ENCODE measurements at places on chromosomes 2 and 18. TPM values are rescaled to one million over a fixed set of nuclear protein-coding genes. Genes with fewer than 3 reads are reported as not detected.

GRCh38 chr2:217482056-217482710 is 520.6 kb downstream of the TNS1 start:
- DNase-seq, result no peak

DNA sequence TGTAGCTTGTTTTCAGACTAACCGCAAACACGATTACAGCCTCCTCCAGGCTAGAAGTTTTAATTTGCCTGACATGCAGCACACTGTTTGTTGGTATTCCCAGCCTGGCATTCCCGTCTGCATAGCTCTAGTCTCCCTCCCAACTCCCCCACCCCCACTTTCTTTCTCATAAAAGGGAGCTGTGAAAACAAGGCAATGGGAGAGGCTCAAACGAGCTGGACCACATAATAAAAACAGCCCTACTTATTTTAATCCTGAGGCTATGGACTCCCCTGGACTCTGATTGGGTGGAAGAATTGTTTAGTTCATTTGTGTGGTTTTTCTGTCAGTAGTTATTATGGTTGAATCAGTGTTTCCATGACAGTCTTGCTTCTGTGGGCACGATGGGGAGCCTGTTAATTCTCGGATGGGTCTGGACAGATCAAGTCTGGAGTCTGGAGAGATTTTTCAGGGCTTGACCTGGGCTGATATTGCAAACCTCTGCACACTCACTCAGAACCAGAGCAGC is 1.2 kb downstream of the STON1 start:
- DNase-seq, result no peak

GRCh38 chr18:9684881-9685614 is 23.1 kb upstream of the RAB31 start:
- DNase-seq, result no peak

DNA sequence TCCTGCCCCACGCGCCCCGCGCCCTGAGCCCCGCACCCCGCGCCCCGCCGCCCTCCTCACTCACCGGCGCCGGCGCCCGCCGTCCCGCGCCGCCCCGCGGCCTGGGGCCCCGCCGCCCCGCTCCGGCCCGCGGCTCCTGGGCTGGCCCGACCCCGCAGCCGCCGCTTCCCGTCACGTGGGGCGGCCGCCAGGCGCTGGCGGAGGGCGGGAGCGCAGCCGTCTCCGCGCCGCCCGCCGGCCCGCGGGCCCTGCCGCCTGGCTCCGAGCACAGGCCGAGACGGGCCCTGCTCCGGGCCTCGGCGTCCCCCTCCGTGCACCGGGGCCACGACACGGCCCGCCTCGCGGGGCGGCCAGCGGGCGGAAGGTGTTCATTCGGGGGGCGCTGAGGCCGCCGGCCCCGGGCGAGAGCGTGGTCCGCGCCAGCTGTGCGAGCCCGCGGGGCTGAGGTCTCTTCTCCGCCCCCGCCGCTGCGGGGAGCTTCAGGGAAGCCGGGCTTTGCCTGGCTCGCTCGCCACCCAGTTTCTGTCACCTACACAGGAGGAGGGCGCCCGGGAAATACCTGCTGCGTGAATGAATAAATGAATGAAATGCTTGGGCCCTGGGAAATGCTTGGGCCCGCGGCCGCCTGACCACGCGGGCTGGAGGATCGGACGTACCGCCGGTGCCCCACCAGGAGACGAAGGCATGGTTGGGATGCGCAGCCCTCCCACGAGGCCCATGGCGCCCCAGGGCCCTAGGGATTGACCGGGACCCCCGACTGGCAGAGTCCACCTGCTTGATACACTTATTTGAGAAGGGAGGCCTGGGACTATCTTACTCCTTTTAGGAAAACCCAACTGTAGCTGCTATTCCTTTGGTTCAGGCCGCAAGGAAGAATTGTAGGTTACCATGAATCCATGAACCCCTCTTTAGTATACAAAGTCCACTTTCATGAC is at the start of gene TGFBRAP1:
Gene TGFBRAP1 (minus strand): TSS at position 175 of the 935 bp plus-strand sequence. CDS start 21,434 bp downstream, outside the sequence.
- peak; percentile 42 for DNase-seq

DNA sequence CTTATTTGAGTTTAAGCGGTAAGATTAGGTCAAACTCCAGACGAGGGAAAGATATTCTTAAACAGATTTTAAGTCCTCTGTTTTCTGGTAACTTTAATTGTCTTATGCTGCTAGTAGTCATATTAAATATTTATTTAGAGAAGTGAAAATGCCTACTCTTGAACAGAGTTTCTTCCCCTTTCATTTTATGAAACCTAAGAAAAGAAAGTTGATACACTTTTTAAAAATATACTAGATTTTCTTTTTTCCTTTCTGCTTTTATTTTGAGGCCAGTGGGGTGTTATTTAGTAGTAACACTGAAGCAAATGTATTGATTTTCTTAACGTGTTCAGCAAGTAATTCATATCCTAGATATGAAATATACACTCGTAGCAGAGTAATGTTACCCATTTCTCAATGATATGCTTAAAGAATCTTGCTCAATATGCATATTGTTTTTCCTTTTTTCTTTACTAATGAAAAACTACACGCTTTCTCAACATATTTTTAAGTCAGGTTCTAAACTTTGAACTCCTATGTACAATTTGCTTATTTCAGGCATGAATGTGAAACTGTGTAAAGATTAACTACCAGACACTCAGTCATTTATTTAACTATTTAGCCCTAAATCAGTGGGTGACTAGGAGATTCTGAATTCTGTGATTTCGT is 691 bp downstream of the KYNU start:
- no peak for DNase-seq

- no peak for DNase-seq
These were observed 2.0 kb upstream of the ANKRD62 start for GRCh38 chr18:12091538-12092141.

DNA sequence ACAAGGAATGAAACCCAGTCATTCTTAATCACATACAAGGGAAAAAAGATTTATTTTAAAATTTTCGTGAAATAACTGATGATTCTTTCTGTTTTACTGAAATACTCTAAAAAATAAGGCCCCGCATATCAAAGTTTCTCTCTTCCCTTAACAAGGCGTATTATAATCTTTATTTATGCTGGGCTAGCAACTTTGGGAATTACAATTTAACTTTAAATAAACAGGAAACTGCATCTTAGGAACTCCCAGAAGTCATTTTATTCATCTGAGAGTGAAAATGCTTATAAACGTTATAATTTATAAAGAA is 166.7 kb downstream of the TCF4 start:
- no peak for DNase-seq

DNA sequence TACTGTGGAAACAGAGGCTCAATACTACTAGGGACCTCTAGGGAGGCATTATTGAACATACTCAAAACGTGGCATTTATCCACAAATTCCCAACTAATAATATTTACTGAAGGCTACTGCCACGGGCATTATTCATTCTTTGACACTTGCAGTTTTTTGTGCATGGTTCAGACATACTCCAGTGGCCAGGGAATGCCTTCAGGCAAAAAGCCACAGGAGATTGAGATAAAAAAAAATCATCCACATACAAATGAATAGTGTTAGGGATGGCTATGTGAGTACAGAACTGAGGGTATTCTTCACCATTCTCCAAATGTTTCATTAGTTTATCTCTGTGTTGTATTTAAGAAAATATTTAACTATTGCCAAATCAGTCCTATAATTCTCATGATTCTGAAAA is 974.9 kb upstream of the PIK3C3 start:
- DNase-seq, result no peak

GRCh38 chr18:58314284-58314683 is 270.3 kb downstream of the NEDD4L start:
- peak; percentile 66 for DNase-seq

DNA sequence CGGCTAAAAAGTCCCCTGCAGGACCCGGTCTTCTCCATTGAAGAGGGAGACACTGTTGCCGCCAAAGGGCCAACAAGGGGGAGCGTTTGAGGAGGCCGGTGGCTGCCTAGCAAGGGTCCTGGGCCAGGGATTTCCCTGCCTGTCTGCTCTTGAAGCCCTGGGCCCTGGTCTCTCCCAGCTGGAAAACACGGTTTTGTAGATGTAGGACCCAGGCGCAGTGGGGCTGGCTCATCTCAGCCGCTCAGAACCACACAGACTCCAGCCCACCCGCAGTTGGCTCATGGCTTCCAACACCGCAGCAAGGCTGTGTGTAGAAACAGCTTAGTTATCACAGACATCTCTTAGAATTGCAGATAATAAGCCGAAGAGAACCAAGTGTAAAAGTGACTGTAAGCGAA is 57.1 kb upstream of the TWIST2 start:
- DNase-seq, result no peak

DNA sequence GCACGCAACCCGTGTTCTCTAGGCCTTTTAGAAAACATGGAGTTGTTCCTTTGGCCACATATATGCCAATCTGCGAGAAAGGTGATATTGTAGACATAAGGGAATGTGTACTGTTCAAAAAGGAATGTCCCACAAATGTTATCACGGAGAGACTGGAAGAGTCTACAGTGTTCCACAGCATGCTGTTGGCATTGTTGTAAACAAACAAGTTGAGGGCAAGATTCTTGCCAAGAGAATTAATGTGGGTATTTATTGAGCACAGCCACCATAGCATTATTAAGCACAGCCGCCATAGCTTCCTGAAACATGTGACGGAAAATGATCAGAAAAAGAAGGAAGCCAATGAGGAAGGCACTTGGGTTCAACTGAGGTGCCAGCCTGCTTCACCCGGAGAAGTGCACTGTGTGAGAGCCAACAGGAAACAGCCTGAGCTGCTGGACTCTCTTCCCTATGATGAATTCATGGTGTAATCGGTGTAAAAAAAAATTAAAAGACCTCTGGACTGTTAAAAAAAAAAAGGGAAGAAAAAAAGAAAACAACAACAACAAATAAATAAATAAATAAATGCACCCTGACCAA is 29.0 kb upstream of the REL start:
- DNase-seq, result no peak

DNA sequence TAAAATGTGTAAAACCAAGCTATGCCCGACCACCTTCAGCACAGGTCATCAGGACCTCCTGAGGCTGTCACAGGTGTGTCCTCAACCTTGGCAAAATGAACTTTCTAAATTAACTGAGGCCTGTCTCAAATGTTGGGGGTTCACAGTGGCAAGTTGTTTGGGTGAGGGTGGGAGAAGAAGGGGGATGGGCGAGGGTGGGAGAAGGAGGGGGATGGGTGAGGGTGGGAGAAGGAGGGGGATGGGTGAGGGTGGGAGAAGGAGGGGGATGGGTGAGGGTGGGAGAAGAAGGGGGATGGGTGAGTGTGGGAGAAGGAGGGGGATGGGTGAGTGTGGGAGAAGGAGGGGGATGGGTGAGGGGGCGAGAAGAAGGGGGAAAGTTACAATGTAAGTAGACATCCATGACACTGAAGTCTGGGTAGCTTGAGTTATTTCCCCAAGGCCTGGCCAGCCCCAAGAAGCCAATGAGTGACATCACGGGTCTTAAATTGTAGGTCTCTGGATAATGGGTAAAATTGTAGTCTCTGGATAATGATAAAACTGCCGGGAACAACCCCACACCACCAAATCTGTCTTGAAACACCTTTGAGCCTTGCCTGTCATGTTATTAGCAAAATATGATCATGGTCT is 56.3 kb downstream of the TIMM21 start:
- DNase-seq, result no peak

- DNase-seq, result no peak
These were observed 6.7 kb downstream of the LAPTM4A start for GRCh38 chr2:20044778-20045177.

DNA sequence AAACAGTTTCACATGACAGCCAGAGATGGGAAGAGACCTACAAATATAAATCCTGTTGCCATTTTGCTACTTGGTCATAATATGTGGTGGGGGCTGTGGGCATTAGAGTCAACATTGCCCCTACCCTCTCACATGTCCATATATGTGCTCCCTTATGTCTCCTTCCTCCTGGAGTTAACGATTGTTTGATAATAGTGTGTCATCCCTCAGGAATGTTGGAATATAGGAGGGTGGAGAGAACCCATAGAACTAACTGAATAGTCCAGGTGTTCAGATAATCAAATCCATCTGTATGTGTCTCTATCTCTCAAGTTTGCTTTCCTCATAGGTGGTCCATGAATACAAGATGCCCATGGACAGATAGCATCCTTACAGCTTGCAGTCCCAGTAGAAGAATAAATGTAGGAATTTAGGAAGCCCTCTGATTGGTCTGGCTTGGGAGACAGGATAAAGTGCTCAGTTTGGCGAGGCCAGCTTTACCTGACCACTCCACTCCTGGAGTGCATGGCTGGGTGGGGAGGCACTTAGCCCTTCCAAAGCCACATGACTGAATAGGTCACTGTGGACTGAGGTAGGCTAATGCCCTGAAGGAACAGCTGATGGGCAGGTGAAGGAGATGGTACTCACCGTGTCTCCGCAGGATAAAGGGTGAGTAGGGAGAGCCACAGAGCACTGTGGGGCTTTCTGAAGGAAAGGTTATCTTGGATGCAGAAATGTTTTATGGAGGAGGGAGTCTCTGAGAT is 166.9 kb downstream of the CDCA7 start:
- DNase-seq, result no peak

GRCh38 chr18:13826209-13826608 is 2.3 kb downstream of the MC5R start:
- DNase-seq, result no peak

DNA sequence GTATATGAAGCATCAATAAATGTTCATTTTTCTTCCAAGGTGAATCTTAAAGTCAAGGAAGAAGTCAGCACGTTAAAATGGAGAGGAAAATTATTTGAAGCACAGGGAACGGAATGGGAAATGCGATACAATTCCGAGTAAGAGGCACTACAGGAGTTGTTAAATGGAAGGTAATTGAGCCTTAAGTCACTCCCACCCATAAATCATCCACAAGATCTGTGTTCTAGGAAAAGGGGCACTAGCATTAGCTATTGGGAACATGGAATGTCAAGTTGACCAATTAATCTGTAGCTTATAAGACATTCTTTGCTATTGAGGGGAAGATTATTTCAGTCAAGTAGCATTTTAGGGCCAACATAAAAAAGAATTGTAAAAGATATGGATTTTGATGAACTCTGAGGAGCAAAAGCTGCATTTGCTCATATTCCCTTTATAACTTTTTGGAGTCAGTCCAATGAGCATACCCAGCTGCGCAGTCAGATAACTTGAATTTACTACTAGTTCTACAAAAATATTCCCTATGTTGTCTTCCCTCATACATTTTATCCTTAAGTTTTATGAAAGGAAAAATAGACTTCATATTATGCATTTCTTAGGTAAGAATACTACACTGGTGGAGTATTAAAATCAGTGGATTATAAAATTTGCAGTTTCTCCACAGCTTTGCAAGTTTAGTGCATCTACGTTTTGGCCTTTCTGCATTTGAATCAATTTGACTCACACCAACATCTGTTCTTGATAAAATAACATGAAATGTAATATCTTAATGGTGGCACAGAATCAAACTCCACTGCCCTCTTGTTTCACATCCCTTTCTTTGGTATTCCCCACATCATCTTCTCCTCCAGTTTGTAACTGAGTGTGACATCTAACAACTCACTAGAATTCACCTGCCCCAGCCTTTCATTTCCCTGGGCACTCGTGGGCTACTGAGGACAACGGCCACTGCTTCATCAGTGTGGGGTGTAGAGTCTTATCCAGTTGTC is 95.6 kb downstream of the SP3 start:
- no peak for DNase-seq

The CHRND gene
- polyA plus RNA-seq, result 0.12 TPM

The FAM210A gene
- polyA plus RNA-seq, result 17.2 TPM

The NEMP2 gene
- polyA plus RNA-seq, result 7.8 TPM

The NRP2 gene
- polyA plus RNA-seq, result 41.2 TPM

The TMEM178A gene
- polyA plus RNA-seq, result 8.8 TPM

The FAM124B gene
- polyA plus RNA-seq, result 17.7 TPM

The C1QL2 gene
- 0.10 TPM for polyA plus RNA-seq

The SRD5A2 gene
- 0.82 TPM for polyA plus RNA-seq

The CCDC85A gene
- polyA plus RNA-seq, result 1.7 TPM

The SMYD1 gene
- 0.16 TPM for polyA plus RNA-seq

The PCBP1 gene
- polyA plus RNA-seq, result 193 TPM
